ENCODE measurements at places on chromosomes 3 and 15.

DNA sequence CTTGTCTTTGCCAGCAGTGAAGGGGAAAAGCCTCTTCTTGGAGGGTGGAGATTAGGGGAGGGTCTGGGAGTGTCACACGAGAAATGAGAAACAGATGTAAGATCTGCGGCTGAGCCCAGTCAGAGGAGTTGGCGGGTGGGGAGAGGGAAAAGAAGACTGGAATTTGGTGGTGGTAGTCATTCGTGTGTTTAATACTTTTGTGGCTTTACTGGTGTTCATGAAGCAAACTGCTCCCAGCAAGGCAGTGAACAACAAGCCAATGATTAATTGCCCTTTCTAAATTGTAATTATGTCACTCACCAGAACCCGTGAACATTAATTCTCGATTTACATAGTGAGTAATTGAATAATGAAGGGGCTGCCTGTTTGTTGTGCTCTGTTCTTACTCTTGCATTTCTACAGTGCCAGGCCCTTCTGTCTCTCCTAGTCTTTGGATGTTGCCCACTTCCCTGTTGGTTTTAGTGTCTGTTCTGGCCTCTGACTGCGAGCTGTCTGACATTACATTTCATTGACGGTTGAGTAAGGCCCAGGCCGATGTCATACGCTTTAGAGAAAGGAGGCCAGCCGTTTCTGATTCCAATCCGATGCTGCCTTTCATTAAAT lies 78.0 kb downstream of the CHCHD6 start:
- DNase-seq, result no peak

DNA sequence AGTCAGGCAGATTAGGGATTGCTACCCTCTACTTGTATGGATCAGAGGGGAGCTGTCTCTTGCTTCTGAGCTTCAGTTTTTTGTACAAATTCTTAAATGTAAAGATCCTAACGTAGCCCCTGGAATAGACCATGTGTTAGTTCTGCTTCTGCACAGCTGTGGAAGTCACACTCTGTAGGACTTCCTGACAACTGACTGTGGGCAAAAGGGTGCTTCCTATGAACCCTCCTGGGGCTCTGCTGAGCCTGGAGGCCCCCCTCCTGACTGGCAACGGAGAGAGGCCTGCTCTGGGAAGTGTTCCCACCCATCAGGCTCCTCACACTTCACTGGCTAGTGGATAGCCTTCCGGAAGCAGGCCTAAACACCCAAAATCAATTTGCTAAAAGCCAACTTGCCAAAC lies 131.0 kb downstream of the RPLP1 start:
- DNase-seq, result no peak

GRCh38 chr3:187802928-187803259 lies 57.6 kb upstream of the BCL6 start:
- DNase-seq, result no peak

GRCh38 chr3:147191795-147192385 lies 214.5 kb downstream of the ZIC4 start:
- DNase-seq, result peak; percentile 46

GRCh38 chr3:85979034-85979433 lies 1011.9 kb downstream of the VGLL3 start:
- no peak for DNase-seq

- no peak for DNase-seq
These were observed 22.6 kb upstream of the SLCO2A1 start for GRCh38 chr3:134052370-134052769.

DNA sequence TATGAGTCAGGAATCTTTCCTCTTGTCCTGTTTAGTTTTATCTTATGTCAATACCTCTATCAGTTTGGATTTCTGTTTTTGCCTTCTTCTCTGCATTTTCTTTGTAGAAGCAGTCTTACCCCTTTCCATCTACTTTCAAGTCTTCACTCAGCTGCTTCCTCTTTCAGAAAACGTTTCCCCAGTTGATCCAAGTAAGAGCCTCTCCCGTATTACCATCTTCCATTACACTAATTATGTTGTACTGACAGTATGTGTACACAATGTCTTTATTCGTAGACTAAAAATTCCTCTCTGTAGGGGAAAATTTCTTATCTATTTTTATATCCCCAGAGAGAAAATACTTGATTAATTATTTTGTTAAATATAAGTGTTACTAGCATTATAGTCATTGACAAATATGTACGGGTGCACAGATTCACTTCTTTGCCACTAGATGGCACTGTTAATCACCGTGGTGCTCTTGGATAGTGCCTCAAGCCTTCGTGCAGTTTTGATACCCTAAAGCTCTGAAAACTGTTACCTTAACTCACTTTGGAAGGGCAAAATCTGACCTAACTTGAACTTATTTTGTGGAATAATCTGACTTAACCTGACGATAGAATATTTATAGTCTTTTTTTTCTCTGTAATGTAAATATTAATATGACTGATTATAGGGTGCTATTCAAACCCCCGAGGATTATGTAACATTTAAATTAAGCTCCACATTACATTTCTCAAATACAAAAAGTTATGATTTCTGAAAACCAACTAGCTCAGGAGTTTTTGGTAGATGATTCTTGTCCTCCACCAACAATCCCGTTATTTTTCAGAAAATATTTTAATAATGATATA lies 74.2 kb upstream of the POU1F1 start:
- DNase-seq, result peak; percentile 65

- no peak for DNase-seq
These were observed 129.4 kb downstream of the PGPEP1L start for GRCh38 chr15:98878172-98878571.

GRCh38 chr15:63236272-63236671 lies 41.1 kb upstream of the APH1B start:
- no peak for DNase-seq

- no peak for DNase-seq
These were observed 240.8 kb downstream of the ADAMTS17 start for GRCh38 chr15:100100926-100101325.

- DNase-seq, result peak; percentile 12
These were observed 589.6 kb downstream of the PDCD6IP start for GRCh38 chr3:34387826-34388564.

DNA sequence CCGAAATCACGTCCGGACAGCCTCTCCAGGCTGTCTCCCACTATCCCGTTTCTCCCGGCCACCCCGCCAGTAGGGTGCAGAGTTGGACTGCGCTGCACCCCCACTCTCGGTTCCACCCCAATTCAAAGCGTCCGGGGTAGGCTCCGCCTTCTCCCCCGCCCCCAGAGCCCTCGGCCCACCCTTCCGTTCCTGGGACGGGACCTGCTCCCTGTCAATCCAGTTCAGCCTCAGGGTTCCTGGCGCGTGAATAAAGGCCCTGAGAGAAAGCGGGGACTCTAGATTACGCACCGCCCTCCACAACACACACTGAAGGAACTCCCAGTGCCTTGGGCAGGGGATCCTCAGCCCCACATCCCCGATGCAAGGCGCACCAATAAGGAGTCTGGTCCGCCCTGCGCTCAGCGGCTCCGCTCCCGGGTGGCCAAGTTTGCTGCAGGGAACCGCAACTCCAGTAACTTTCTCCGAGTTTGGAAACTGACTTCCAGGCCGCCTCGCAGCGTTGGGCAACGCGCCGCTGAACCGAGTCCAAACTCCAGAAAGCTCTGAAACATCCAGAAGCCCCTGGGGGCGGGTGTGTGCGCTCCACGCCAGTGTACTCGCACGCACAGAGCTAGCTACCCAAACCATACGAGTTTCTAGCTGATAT lies 1.9 kb downstream of the ADAMTS9 start:
- DNase-seq, result peak; percentile 76

GRCh38 chr3:133301194-133301593 lies 98.7 kb upstream of the BFSP2 start:
- DNase-seq, result no peak

GRCh38 chr3:133130168-133130567 lies 92.0 kb downstream of the TMEM108 start:
- DNase-seq, result no peak

- no peak for DNase-seq
These were observed 5.9 kb upstream of the MUC4 start for GRCh38 chr3:195817578-195818135.

DNA sequence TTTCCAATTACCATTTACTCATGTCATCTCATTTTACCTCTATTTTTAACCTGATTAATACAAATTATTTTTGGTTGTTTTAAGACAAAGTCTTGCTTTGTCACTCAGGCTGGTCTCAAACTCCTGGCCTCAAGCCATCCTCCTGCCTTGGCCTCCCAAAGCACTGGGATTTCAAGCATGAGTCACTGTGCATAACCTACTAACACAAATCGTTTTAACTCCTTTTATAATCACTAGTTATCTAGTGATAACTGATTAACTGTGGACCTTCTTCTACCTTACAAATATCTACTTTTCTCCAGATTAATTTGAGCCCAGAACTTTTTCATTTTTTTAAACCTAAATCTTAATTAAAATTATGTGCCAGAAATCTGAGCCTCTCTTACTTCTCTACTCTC lies 4.6 kb downstream of the ATP13A3 start:
- no peak for DNase-seq

- DNase-seq, result no peak
These were observed 95.4 kb upstream of the AGBL1 start for GRCh38 chr15:85984241-85984640.

DNA sequence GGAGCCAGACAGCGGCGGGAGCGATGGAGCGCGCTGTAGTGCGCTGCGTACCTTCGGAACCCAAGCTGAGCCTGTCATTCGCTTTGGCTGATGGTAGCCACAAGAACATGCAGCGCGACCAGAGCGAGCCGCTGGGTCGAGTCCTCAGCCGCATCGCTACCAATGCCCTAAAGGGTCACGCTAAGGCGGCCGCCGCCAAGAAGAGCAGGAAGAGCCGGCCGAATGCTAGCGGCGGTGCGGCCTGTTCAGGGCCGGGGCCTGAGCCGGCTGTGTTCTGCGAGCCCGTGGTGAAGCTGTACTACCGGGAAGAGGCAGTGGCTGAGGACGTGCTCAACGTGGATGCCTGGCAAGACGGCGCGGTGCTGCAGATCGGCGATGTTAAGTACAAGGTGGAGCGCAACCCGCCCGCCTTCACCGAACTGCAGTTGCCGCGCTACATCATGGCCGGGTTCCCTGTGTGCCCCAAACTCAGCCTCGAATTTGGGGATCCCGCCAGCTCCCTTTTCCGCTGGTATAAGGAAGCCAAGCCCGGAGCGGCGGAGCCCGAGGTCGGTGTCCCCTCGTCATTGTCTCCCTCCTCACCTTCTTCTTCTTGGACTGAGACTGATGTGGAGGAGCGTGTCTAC lies 498 bp downstream of the PDE12 start:
- no peak for DNase-seq

DNA sequence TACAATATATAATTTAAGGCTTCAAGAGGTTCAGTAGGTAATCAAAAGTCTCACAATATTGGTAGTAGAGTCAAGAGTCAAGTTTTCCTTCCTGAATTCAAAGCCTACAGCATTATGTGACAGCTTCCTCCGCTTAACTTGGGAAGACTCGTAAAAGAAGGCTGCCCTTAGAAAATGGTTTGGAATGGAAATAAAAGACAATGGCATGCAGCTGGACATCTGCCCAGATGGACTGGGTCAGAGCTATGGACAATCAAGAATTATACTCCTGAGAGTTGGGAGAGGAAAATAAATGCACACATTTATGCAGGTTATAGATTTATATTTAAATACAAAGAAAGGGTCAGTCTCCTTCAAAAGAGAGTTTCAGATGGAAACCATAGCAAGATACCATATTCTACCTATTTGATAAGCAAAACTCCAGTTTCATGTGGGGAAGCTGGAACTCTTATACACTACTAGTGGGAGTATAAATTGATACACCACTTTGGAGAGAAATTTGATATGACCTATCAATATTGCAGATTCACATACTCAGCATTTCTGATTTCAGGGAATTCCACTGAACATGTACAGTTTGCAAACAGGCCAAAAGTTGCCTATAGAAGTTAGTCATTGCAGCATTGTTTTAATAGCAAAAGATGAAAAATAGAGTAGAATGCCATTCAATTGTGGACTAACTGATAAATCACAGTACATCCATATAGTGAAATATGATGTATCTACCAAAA lies 6.1 kb downstream of the CRYBG3 start:
- no peak for DNase-seq

DNA sequence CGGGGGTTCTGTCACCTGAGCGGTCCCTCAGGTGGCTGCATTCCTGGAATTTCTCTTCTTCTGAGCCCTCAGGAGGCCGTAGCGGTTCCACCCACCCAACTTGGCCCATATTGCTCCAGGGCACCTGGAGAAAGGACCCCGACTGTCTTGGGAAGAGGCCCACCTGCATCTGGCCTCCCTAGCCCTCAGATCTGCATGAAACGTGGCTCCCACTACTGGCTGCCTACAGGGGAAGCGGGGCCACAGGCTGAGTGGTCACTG lies 9.9 kb upstream of the ANPEP start:
- no peak for DNase-seq

- DNase-seq, result no peak
These were observed 14.5 kb upstream of the ISLR start for GRCh38 chr15:74158855-74159650.

DNA sequence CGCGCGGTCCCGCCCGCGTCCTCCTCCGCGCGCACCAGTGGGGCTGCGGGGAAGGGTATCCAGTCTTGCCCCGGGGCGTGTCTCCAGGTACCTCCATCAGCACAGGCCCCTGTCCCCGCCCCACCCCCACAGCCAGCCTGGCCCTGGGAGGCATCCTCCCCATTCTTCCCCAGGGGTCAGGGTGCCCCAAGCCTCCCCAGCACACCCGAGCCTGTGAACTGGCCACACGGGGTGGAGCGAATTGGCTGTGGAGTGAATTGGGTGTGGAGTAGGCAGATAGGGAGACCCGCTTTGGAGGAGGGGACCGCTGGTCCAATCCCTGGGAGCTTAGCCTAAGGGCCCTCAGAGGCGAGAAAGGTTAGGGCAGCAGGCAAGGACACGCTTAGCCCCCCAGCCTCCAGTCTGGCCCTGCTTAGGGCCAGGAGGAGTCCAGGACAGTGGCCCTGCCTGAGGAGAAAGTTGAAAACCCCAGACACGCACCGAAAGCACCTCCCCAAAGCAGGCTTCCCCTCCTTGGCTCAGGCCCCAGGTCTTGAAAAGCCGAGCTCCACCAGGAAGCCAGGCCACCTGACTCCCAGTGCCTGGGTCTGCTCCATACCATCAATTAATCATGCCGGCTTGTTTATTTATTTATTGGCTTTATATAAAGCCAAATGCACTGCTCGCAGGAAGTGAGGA lies 107.7 kb upstream of the SLC6A11 start:
- DNase-seq, result peak; percentile 24

DNA sequence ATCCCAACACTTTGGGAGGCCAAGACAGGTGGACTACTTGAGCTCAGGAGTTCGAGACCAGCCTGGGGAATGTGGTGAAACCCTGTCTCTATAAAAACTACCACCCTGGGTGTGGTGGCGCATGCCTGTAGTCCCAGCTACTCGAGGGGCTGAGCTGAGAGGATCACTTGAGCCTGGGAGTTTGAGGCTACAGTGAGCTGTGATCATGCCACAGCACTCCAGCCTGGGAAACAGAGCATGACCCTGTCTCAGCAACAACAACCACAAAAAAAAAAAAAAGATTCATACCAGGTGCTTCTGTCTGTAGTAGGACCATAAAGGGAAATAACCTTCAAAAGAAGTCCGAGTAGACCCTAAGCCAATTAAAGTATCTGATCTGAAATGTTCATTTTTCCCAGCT lies 94.5 kb downstream of the SERPINI1 start:
- no peak for DNase-seq

GRCh38 chr15:95912280-95912625 lies 418.2 kb upstream of the NR2F2 start:
- no peak for DNase-seq

GRCh38 chr3:24387493-24387892 lies 107.2 kb downstream of the THRB start:
- no peak for DNase-seq

GRCh38 chr3:136109499-136109898 lies 86.6 kb downstream of the MSL2 start:
- no peak for DNase-seq

- DNase-seq, result no peak
These were observed 267.0 kb downstream of the ZBTB20 start for GRCh38 chr3:114880078-114880477.

- DNase-seq, result no peak
These were observed 32.4 kb downstream of the LRRC28 start for GRCh38 chr15:99283717-99284116.
